ENCODE measurements at places on chromosomes 2 and 18.
A peak's percentile ranks its signal among the peaks of the same experiment; 100 is the strongest.

DNA sequence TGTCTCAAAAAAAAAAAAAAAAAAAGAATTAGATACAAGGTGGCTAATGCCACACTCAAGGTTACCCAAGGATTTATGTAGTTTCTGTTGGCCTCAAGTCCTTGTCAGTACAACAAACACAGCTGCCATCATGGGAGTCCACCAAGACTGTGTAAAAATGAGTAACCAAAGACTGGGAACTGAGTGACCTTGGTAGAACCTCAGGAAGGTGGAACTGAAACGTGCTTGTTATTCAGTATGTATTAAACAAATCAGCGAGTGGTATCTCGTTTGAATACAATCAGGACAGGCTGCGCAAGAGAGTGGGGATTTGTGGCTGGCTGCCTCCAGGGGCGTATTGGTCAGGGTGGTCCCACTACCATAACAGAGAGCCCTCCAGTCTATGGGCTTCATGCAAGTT, 1.6 kb upstream of the SFTPB start:
- DNase-seq, result no peak

- DNase-seq, result no peak
Measured at GRCh38 chr2:47950340-47951301, 44.3 kb upstream of the FBXO11 start.

GRCh38 chr2:204255526-204255925, 289.7 kb upstream of the PARD3B start:
- DNase-seq, result no peak

GRCh38 chr18:54140641-54141040, 83.8 kb downstream of the MBD2 start:
- DNase-seq, result no peak

- DNase-seq, result no peak
Measured at GRCh38 chr2:77391119-77391518, 131.1 kb downstream of the LRRTM4 start.

DNA sequence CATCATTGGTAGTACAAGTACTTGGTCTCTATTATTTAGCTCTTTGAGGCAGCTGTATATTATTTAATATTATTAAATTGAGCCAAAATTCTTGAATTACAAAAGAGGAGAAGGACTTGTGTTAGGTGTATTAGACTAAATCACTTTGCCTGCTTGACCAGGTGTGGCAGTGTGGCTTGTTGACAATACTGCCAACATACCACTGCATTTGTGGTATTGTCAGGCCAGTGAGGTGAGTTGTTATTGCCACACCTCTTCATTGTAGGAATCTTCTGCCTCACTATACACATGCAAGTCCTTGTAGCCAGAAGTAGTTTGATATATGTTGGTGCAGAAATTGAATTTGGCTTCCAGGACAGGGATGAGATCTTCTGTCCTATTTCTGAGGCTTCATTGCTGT, 40.5 kb downstream of the CYP20A1 start:
- DNase-seq, result no peak

GRCh38 chr2:27095427-27095744, 8.8 kb downstream of the KHK start:
- DNase-seq, result no peak

GRCh38 chr2:231212329-231212845, 14.0 kb downstream of the ARMC9 start:
- no peak for DNase-seq

DNA sequence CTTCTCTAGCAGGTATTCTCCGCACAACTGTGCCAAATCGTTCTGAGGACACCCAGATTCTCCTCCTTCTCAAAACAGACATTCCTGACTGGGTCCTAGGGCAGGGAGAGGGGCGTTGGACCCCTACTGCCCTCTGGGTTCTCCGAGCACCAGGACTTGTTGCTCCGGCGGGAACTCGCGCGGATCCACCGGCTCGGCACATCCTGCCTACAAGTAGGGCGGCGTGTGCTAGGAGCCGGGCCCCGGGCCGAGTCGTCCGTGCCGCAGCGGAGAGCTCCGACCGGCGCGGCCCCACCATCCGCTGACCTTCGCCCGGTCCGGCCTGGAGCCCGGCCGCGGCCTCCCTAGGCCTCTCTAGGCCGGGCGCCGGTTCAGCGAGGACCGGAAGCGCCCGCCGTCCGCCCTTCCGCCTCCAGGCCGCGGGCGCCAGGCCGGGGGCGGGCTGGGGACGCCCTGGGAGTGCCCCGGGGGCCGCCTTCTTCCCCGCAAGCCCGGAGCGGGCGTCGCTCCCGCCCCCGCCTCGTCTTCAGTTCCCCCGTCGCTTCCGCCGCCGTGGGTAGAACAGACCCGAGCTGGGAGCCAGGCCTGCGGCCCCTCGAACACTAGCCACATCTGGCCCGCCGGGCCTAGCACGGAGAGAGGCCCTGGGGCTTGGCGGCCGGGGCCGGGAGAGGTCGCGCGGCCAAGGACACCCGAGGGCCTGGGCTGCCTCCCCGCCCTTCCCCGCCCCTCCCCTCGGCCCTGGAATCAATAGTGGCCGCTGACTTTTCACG, 7.6 kb upstream of the ONECUT2 start:
- no peak for DNase-seq

GRCh38 chr18:23548719-23549118, 37.6 kb downstream of the NPC1 start:
- no peak for DNase-seq

DNA sequence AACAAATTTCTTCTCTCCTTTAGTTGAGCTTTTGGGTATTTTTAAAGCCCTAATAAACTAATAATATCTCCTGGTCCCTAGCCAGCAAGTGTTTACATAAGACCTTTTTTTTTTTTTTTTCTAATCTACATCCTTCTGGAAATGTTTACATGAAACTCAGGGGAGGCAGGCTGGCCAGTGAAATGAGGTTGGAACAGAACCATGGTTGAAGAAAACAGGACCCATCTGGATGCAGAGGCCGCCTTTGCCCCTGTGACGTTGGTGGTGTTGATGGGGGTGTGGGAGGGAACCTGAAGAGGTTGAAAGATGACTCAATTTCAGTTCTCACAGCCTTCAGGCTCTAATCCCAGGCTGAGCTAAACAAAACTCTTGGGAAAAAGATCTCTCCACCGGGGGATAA, 118.5 kb downstream of the NRP2 start:
- DNase-seq, result no peak

DNA sequence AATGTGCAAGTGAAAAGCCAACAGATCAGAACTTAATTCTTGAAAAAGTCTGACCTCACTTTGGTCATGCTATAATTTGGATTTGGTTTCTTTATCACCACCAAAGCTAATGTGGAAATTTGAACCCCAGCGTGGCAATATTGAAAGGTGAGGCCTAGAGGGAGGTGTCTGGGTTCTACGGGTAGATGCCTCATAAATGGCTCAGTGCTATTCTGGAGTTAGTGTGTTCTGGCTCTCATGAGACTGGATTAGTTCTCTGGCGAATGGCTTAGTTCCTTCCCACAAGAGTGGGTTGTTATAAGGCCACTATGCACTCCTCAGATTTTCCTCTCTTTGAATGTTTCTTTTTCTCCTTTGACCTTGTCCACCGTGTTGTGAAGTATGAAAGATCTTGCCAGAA, 22.3 kb downstream of the ORC4 start:
- no peak for DNase-seq

GRCh38 chr2:113818382-113818951, 62.0 kb upstream of the SLC35F5 start:
- DNase-seq, result peak; percentile 19

- peak; percentile 26 for DNase-seq
Measured at GRCh38 chr2:135785032-135785431, 43.4 kb downstream of the UBXN4 start.

GRCh38 chr2:230969659-230970015, 26.3 kb upstream of the SPATA3 start:
- no peak for DNase-seq

DNA sequence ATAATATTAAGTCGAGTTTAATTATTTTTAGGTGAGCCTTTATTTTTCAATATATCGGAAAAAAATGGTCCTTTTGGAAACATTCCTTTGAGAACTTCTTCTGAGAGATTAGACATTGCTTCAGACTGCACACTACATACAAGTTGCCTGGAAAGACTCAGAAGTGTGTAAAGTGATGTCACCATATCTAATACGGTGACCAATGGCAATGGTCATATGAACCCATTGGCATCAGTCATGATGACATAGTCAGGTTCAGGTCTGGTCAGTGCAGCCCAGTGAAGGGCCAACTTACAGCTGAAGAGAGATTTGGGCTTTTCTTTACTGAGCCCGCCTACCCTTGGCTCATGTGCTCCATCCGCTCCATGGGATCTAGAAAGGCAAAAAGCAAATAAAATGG, 283.5 kb upstream of the EPAS1 start:
- no peak for DNase-seq

GRCh38 chr2:46151577-46151976, 145.6 kb upstream of the EPAS1 start:
- no peak for DNase-seq

- DNase-seq, result no peak
Measured at GRCh38 chr2:204060841-204061240, 124.3 kb downstream of the ICOS start.

GRCh38 chr2:163039266-163039665, 200.7 kb upstream of the KCNH7 start:
- no peak for DNase-seq

DNA sequence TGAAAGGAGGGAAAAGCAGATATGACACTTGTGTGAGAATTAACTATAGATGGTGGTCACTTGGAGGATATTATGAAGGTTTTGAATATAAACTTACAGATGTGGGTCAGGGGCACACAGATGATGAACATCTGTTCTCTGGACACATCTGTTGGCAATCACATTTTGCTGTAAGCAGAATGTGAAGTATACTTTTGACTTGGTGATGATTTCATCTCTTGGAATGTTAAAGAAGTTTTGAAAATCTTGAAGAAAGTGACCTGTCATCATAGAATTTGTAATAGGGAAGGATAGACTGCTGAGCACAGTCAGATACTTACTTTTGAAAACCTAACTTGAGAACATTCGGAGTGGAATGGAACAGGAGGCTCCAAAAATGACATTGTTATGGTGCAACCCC, 40.2 kb downstream of the PIKFYVE start:
- no peak for DNase-seq
